ENCODE measurements at places on chromosomes 2 and 18. TPM values are rescaled to one million over a fixed set of nuclear protein-coding genes. Genes with fewer than 3 reads are reported as not detected.

DNA sequence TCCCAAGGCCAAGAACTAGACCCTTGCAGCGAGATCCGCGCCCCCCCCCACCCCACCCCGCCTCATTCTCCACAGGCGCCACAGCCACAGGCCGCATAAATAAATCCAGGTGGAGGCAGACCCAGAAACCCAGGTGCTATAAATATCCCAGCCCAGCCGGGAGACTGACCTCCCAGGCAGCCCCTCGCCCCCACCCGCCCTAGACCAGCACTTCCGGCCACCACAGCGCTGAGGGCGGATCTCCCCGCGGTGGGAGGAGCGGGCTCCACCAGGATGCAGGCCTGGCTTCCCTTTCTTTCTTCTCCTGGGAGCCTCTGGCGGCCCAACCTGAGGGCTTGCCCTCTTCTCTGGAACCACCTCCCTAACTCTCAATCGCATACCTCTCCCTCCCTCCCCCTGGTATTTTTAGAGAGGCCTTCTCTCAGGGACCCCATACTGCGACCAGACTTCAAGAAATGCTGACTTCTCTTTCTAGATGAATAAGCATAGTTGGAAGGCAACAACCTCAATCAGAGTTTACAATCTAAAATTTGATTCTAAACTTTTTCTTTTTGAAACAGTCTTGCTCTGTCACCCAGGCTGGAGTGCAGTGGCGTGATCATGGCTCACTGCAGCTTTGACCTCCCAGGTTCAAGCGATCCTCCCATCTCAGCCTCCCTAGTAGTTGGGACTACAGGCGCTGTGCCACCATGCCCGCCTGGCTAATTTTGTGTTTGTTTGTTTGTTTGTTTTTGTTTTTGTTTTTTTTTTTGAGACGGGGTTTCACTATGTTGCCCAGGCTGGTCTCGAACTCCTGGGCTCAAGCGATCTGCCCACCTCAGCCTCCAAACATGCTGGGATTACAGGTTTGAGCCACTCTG lies 55.0 kb downstream of the PKDCC start:
- peak; percentile 42 for DNase-seq
- H3K36me3 ChIP-seq = no peaks in the 10 kb centered on the region
- peaks cover 66% of the 10 kb centered on the region for H3K4me1 ChIP-seq
- peak overlapping the region; percentile 99 for H3K27ac ChIP-seq
- H3K27me3 ChIP-seq = no peaks in the 10 kb centered on the region

The PROM2 gene
- 2.1 TPM for total RNA-seq

The TRIM54 gene
- total RNA-seq = not detected

The HOXD12 gene
- not detected for total RNA-seq

The PJVK gene
- total RNA-seq = 1.9 TPM

DNA sequence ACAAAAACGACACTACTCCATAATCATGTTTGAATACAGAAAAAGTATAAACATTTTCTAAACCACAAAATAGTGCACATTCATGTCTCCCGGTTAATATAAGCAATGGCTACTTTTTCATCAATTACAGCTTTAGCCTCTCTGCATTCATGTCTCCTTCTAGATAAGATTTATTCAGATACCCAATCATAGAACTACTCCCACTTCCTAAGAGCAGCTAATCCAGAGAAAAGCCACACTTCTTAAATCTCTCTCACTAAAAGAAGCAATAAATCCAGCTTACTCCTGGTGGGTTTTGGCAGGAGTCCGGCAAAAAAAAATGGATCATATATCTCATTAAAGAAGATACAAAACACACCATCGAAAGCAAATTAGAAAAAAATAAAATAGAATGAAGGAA lies 20.1 kb downstream of the DSEL start:
- no peaks in the 10 kb centered on the region for H3K4me1 ChIP-seq
- H3K27ac ChIP-seq = no peak overlapping the region
- no peak overlapping the region for H3K4me3 ChIP-seq
- no peak for DNase-seq

DNA sequence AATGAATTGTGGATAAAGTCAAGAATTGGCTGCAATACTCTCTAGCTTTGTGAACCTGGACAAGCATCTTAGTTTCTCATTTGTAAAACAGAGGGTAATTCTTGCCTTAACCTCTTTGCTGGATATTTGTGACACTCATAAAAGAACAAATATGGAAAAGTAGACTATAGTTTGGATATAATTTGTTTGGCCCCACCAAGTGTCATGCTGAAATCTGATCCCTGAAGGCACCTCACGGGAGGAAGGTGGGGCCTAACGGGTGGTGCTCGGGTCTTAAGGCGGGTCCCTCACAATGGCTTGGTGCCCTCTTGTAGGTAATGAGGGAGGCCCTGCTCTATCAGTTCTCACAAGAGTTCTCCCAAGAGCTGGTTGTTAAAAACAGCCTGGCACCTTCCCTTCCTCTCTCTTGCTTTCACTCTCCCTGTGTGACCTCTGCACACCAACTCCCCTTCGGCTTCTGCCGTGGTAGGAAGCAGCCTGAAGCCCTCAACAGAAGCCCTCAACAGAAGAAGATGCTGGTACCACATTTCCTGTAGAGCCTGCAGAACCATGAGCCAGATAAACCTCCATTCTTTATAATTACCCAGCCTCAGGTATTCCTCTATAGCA lies 37.4 kb downstream of the ARL4C start:
- DNase-seq = no peak
- no peak overlapping the region for H3K4me3 ChIP-seq
- H3K4me1 ChIP-seq = peaks cover 72% of the 10 kb centered on the region
- peak overlapping the region; percentile 57 for H3K27ac ChIP-seq

DNA sequence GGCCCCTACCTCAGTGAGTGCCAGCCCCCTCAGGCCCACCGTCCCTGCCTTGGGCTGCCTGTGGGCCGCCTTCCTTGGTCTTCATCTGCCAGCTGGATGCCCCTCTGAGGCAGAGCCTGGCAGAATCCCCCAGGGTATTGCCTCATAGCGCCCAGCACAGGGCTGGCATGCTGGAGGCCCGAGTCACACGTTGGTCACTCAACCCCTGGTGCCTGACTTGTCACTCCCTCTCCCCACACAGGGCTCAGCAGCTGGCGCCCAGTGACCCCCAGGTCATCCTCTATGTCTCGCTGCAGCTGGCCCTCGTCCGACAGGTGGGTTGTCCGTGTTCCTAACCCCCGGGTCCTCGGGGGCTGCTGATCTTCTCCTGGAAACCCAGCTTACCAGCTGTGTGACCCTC lies 108.4 kb upstream of the MCFD2 start:
- H3K4me1 ChIP-seq = peaks cover 19% of the 10 kb centered on the region
- peaks cover 90% of the 10 kb centered on the region for H3K36me3 ChIP-seq
- no peak for DNase-seq
- H3K27ac ChIP-seq = no peak overlapping the region

- no peak for DNase-seq
- no peaks in the 10 kb centered on the region for H3K36me3 ChIP-seq
- no peaks in the 10 kb centered on the region for H3K27me3 ChIP-seq
- H3K27ac ChIP-seq = no peak overlapping the region
These were observed 120.8 kb downstream of the MEIS1 start for GRCh38 chr2:66555501-66556324.

- no peak for DNase-seq
- no peaks in the 10 kb centered on the region for H3K4me1 ChIP-seq
- no peak overlapping the region for H3K4me3 ChIP-seq
- no peaks in the 10 kb centered on the region for H3K36me3 ChIP-seq
- no peak overlapping the region for H3K27ac ChIP-seq
- H3K27me3 ChIP-seq = no peaks in the 10 kb centered on the region
These were observed 326.5 kb upstream of the SLC39A10 start for GRCh38 chr2:195330513-195330956.

The TBR1 gene
- total RNA-seq = not detected

- DNase-seq = no peak
- H3K4me3 ChIP-seq = no peak overlapping the region
- H3K27ac ChIP-seq = no peak overlapping the region
- H3K4me1 ChIP-seq = no peaks in the 10 kb centered on the region
These were observed 99.7 kb upstream of the UGP2 start for GRCh38 chr2:63741884-63742579.

The REG3A gene
- total RNA-seq = 0.35 TPM

The RNF149 gene
- total RNA-seq = 123 TPM

DNA sequence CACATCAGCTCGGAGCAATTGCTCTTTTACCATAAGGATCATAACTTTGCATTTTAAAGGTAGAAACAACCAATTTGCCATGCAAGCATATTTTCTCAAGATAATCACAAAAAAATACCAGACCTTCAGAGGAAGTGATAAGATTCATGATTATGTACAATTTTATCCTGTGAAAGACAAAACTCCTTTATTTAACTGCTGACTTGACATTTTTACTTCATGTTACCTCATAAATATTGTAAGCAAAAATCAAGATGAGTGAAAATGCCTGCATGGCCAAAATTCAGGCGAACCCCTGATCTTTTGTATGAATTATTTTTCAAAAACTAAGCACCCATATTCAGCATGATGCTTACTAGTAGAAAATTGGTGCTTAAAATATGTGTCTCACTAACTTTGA lies 246.4 kb downstream of the CD226 start:
- no peaks in the 10 kb centered on the region for H3K4me1 ChIP-seq
- no peaks in the 10 kb centered on the region for H3K36me3 ChIP-seq
- H3K27ac ChIP-seq = no peak overlapping the region
- no peaks in the 10 kb centered on the region for H3K27me3 ChIP-seq

The TMEM178A gene
- total RNA-seq = 0.47 TPM

DNA sequence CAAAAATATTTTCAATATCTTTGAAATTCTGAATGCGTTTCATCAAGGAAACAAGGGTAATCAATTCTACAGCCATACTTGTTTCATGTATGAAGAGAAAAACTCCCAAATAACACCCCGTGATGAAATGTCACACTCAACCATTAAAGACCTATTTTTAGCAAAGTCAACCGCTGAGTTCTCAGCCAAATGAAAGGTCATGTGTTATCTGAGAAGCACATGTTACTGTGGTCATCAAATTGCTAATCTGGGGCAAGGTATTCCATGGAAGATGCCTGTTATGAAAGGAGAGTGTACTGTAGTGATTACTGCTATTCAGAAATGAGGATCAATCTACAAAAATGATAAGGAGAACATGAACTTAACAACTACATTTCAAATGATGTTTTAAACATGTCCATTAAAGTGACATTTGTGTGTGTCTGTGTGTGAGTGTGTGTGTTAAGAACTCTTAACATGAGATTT lies 126.7 kb downstream of the BCL2 start:
- H3K36me3 ChIP-seq = no peaks in the 10 kb centered on the region
- H3K27ac ChIP-seq = no peak overlapping the region
- H3K4me1 ChIP-seq = peaks cover 12% of the 10 kb centered on the region
- DNase-seq = no peak
- H3K27me3 ChIP-seq = no peaks in the 10 kb centered on the region

DNA sequence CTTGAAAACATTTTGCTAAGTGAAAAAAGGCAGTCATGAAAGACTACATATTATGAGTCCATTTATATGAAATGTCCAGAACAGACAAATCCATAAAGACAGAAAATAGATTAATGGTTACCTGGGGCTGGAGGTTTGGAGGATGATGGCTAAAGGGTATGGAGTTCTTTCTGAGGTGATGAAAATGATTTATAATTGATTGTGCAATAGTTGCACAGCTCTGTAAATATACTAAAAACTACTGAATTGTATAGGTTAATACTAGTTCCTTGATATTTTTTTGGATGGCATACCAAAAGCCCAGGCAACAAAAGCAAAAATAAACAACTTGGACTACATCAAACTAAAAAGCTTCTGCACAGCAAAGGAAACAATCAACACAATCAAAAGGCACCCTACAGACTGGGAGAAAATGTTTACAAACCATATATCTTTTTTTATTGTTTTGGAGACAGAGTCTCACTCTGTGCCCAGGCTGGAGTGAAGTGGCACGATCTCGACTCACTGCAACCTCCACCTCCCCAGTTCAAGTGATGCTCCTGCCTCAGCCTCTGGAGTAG lies 21.5 kb downstream of the SOS1 start:
- DNase-seq = no peak
- H3K36me3 ChIP-seq = no peaks in the 10 kb centered on the region
- H3K4me3 ChIP-seq = no peak overlapping the region
- H3K27me3 ChIP-seq = no peaks in the 10 kb centered on the region
- no peak overlapping the region for H3K27ac ChIP-seq

GRCh38 chr2:112055730-112056625 lies 909 bp downstream of the TMEM87B start:
- DNase-seq = no peak
- no peaks in the 10 kb centered on the region for H3K27me3 ChIP-seq
- peak overlapping the region; percentile 77 for H3K27ac ChIP-seq
- peak overlapping the region; percentile 83 for H3K4me3 ChIP-seq
- H3K4me1 ChIP-seq = peaks cover 29% of the 10 kb centered on the region
- H3K36me3 ChIP-seq = peaks cover 1% of the 10 kb centered on the region

The ITGA4 gene
- total RNA-seq = 150 TPM

DNA sequence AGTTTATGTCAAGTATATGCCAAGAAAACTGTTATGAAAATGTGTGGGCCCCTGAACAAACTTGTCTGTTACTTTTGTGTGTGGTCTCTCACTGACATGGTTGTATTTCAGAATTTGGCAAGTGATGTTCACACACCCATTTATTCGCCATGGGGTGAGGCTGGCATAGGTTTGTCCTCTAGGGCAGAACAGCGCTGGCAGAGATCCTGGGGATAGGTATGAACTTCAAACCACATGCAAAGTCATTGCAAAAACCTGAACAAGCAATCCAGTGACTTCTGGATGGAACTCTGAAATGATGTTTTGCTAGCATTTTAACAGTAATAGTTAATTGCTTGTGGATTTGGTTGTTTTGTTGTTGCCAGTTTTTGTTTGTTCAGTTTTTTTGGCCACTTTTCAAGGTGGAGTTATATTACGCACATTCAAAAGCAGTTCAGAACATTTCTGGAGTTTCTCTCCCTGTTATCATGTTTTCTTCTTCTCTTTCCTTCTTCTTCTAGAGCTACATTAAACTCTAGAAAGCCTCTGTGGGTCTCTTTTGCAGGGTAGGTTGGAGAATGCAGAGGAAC lies 78.5 kb downstream of the MDH1 start:
- no peak overlapping the region for H3K27ac ChIP-seq
- H3K36me3 ChIP-seq = no peaks in the 10 kb centered on the region
- H3K4me3 ChIP-seq = no peak overlapping the region
- no peaks in the 10 kb centered on the region for H3K4me1 ChIP-seq

DNA sequence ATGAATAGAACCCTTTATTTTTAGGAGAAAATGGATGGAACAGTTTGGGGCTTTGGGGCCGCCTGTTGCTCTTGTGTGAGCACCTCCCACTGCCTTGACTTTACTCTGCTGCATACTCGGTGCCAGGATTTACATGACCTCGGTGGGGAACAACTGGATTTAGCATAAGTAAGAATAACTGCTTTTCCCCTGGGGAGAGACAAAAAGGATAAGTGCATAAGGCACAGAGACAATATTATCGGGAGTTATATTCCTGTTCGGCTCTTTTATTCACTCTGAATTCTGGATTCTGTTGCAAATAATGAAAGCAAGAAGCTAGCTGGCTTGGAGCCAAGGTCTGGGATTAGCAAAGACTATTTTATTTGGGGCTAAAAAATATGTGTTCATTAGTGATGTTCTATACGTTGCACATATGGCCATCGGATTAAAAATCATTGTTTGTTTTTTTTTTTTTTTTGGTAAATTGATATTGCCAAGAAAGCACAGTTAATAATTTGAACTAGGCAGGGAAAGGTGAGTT lies 69.8 kb downstream of the CYBRD1 start:
- H3K27me3 ChIP-seq = no peaks in the 10 kb centered on the region
- no peak for DNase-seq

Measured in T-cell (primary cell).